ENCODE measurements at places on chromosomes 6 and 20. TPM values are rescaled to one million over a fixed set of nuclear protein-coding genes. Genes with fewer than 3 reads are reported as not detected.

GRCh38 chr20:53079828-53080686 lies 107.9 kb downstream of the TSHZ2 start:
- H3K36me3 ChIP-seq, result no peaks in the 10 kb centered on the region
- H3K4me3 ChIP-seq, result no peak overlapping the region
- DNase-seq, result no peak
- peak overlapping the region; percentile 37 for H3K27ac ChIP-seq

GRCh38 chr20:59723607-59724456 lies 119.5 kb downstream of the PHACTR3 start:
- H3K36me3 ChIP-seq, result no peaks in the 10 kb centered on the region
- no peaks in the 10 kb centered on the region for H3K27me3 ChIP-seq
- DNase-seq, result no peak
- no peak overlapping the region for H3K4me3 ChIP-seq
- H3K27ac ChIP-seq, result no peak overlapping the region
- no peaks in the 10 kb centered on the region for H3K4me1 ChIP-seq

DNA sequence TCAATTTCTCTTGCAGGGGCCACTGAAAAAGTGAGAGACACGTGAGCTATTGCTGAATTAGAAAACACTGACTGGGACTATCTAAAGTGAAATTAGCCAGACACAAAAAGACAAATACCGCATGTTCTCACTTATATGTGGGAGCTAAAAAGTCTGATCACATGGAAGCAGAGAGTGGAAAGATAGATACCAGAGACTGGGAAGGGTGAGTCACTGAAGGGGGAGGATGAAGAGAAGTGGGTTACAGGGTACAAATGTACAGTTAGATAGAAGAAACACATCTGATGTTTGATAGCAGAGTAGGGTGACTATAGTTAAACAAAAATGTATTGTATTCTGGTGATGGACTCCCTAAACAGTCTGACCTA lies 13.4 kb downstream of the CST3 start:
- no peaks in the 10 kb centered on the region for H3K27me3 ChIP-seq
- H3K36me3 ChIP-seq, result no peaks in the 10 kb centered on the region
- no peak for DNase-seq
- H3K27ac ChIP-seq, result no peak overlapping the region
- no peak overlapping the region for H3K4me3 ChIP-seq

DNA sequence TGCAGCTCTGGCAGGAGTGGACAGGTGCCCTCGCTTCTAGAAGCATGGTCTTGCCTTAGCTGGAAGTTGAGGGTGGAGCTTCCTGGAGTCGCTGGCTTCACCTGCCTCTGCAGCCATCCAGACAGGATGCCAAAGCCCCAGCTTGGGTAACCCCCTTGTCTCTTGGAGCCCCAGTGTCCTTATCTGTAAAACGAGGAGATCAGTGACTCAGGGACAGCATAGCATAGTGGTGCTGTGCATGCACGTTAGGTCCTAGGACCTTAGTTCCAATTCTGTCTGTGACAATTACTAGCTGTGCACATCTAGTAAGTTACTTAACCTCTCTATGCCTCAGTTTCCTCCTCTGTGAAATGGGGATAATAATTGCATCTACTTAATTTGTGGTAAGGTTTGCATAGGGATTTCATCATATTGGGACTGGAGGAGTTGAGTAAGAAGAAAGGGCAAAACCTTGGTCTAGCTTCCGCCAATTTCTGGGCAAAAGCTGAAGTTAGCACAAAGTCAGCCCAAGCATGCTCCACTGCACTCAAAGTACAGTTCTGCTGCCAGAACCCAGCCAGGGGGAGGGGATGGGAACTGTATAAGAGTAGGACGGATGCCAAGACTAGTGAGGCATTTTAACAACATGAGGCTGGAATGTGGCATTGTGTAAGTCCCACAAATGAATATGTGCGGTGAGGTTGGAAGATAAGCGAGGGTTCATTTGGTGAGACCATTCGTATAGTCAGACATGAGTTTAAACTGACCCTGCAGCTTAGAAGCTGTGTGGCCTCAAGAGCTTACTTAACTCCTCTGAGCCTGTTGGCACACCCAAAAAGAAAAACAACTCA lies 24.5 kb downstream of the TOX2 start:
- no peaks in the 10 kb centered on the region for H3K36me3 ChIP-seq
- H3K4me1 ChIP-seq, result peaks cover 9% of the 10 kb centered on the region
- DNase-seq, result peak; percentile 33
- H3K4me3 ChIP-seq, result no peak overlapping the region

GRCh38 chr6:162099685-162100084 lies 627.9 kb downstream of the PRKN start:
- no peaks in the 10 kb centered on the region for H3K4me1 ChIP-seq
- no peak for DNase-seq
- no peaks in the 10 kb centered on the region for H3K36me3 ChIP-seq
- no peak overlapping the region for H3K4me3 ChIP-seq
- no peaks in the 10 kb centered on the region for H3K27me3 ChIP-seq
- no peak overlapping the region for H3K27ac ChIP-seq

GRCh38 chr6:33019372-33019771 lies 10.0 kb upstream of the HLA-DOA start:
- H3K36me3 ChIP-seq, result no peaks in the 10 kb centered on the region
- peak overlapping the region; percentile 93 for H3K27ac ChIP-seq
- DNase-seq, result no peak
- H3K4me1 ChIP-seq, result peaks cover 59% of the 10 kb centered on the region

GRCh38 chr20:49766979-49767521 lies 45.6 kb upstream of the SLC9A8 start:
- peaks cover 35% of the 10 kb centered on the region for H3K4me1 ChIP-seq
- H3K27me3 ChIP-seq, result no peaks in the 10 kb centered on the region
- no peak overlapping the region for H3K4me3 ChIP-seq
- no peaks in the 10 kb centered on the region for H3K36me3 ChIP-seq
- DNase-seq, result no peak

DNA sequence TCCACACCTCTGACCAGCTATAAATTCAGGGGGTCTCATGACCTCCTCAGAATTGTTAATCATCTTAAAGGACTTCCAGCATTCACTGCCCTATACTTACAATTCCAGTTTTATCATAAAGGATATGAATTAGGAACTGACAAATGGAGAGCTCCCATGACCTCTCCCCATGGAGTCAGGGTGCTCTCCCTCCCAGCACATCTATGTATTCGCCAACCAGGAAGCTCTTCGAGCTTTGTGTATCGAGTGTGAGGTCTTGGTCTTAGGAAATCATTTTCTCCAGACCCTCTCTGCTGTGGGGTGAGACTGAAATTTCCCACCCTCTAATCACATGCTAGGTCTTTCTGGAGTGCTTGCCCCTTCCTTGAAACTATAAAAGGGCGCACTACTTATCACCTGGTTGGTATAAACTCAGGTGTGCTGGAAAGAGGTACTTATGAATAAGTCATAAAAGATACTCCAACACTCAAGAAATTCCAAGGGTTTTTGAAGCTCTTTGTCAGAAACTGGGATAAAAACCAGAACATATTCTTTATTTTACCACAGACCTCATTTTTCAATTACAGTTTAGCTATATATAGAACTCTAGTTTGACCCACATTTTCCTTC lies 238.4 kb upstream of the OPRM1 start:
- H3K27ac ChIP-seq, result no peak overlapping the region
- H3K36me3 ChIP-seq, result no peaks in the 10 kb centered on the region
- H3K4me3 ChIP-seq, result no peak overlapping the region
- H3K4me1 ChIP-seq, result no peaks in the 10 kb centered on the region

- H3K36me3 ChIP-seq, result no peaks in the 10 kb centered on the region
- no peak for DNase-seq
- no peak overlapping the region for H3K27ac ChIP-seq
- H3K27me3 ChIP-seq, result no peaks in the 10 kb centered on the region
Observed at GRCh38 chr6:167163476-167164011, 5.8 kb upstream of the GPR31 start.

Gene RSPH4A
- 0.14 TPM for polyA plus RNA-seq
